ENCODE measurements at places on chromosomes 2 and 18.
A peak's percentile ranks its signal among the peaks of the same experiment; 100 is the strongest.

DNA sequence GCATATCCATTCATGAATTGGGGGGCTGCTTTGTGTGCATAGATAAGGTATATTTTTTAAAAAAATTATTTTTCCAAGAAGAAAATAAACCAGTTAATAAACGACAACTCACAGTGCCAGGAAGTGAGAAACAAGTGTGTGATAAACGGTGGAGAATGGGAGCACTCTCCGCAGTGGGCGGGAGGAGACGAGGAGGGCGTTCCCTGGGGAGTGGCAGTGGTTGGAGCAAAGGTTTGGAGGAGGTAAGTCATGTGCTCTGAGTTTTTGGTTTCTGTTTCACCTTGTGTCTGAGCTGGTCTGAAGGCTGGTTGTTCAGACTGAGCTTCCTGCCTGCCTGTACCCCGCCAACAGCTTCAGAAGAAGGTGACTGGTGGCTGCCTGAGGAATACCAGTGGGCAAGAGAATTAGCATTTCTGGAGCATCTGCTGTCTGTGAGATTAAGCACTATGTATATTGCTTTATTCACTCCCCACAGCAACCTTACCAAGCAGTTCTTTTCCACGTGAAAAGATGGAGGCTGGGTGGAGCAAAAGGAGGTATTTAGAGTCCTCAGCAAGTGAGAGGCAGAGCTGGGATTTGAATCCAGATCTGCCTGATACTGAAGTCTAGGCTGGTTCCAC lies 27.0 kb upstream of the CASP8 start:
- DNase-seq: no peak

DNA sequence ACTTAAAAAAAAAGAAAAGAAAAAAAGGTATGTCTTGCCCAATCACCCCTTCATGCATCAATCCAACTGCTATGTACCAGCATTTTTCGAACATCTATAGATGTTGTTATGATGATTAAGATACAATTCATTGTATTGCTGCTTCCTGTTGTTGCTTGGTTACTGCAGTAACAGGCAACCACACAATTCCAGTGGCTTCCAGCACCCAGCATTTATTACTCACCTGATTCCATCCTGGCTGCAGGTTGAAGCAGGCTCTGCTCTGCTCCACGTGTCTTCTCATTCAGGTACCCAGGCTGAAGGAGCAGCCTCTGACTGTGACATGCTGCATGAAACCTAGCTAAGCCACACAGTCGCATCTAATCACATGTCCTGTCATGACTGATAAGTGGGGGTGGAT lies 196.9 kb downstream of the INO80D start:
- no peak for DNase-seq

GRCh38 chr18:3624935-3625741 lies 175.2 kb downstream of the TGIF1 start:
- peak; percentile 22 for DNase-seq

DNA sequence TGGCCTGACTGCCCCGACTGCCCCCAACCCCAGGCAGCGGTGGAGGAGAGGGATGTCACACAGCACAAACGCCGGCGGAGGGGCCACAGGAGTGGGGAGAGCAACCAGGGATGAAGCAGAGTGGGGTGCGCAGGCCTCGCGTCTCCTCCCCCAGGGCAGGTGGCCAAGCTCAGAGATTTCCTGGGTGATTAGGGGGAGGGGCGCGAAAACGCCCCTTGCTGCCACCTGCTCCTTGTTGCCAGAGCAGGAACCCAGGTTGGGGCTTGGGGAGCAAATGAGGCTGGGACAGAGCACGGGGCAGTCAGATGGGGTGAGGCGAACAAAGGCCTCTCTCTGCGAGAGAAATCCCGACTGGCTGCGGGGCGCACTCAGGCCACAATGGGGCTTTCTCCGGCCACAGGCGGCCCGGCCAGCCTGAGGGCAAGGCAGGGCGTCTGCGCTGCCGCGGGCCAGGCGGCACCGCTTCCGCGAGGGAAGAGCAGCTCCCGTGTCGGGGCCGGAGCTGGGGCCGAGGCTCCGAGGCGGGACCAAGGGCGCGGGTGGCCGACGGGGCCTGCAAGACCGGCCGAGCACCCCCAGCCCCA lies 11.5 kb downstream of the TEX44 start:
- DNase-seq: peak; percentile 87

DNA sequence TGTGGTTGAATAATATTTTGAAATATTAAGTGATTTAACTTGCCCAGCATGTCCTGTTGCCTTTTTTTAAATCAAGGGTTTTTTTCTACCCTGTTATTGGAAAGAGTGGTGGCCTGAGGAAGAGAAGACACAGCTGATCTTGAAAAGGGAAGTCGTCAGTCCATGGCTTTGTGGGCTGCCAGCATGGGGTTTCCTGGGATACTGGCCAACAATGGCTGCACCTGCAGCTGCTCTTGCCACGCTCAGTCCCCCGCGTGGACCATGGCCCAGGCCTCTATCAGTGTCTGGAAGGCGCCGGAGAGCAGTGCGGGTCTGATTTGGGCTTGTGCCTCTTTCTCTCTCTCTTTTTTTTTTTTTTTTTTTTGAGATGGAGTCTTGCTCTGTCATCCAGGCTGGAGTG lies 99.3 kb downstream of the ASB1 start:
- no peak for DNase-seq

DNA sequence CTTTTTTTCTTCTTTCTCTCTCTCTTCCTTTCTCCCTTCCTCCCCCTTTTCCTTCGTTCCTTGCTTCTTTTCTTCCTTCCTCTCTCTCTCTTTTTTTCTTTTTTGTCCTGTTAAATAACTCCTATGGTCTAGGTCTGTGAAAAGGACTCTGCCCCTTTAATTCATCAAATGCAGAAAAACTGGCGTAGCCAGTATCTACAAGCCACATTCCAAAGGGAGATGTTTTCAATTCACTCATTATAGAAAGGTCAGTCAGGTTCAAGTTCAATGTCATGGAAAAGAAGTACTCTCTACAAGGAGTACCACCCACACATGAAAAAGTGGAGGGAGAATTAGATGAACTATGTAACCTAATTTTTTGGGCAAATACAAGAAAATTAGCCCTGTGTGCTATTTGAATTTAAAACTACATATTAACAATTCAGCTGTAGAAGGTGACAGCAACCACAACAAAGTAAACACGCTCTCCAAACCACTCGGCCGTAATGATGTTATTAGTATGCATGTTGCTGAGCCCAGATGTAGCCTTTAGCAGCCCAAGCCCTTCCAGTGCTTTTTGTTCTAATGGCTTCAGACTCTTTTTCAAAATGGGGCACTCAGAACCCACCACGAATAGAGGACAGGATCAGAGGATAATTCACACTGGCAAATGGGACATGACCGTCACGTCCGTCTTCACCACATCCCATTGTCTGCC lies 735.4 kb upstream of the FANCL start:
- peak; percentile 42 for DNase-seq

DNA sequence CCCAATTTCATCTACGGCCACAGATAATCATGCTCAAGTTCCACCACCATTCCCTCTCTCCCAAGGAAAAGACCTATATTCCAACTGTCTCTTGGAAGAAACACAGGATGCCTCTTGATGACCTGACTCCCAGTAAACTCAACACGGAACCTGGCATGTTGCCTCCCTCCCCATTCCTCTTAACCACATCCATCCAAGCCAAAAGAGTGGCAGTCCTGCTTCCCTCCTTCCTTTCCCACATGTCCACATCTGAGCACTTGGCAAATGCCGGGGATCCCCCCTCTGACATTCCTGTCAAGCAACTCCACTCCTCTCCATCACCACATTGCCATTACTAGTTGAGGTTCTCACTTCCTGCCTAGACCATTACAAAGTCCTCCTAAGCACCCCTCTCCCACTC lies 49.4 kb downstream of the PID1 start:
- DNase-seq: no peak

GRCh38 chr18:44938720-44939665 lies 258.3 kb downstream of the SETBP1 start:
- no peak for DNase-seq

- DNase-seq: no peak
Observed at GRCh38 chr2:226608451-226608850, 191.2 kb downstream of the IRS1 start.

DNA sequence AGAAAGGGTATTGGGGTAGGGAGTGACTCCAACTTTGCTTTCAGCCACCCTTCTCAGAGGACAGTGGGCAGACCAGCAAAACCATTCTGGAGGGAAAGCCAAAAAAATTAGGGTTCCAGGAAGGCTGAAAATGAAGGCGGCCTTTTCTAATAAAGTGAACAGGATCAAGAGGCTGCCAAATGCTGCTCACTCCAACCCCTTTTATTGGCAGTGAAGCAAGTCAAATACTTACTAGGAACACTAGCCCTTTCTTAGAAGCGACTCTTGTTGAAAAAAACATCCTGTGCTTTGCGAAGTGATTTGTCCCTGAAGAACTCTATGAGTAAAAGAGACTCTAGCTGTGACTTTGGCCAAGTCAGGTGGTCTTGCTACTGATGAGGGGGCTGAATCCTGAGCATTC lies 83.6 kb upstream of the CYP1B1 start:
- DNase-seq: no peak

DNA sequence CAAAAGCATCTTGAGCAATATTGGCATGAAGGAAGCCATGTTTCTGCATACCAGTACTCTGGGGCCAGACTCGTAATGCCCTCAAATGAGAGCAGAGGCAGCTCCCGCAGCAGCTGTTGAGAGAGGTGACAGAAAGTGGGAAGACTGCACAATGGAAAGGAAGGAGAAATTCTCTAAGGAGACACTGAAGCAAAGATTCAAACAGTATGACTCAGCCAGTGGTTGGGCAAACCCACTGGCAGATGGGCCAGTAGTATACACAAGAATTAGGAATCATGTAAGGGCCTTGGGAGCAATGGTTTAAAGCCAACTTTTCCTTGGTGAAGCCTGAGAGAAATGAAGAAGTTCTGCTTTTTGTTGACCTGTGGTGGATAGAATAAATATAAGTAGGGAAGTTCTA lies 2092.7 kb upstream of the PIK3C3 start:
- no peak for DNase-seq

GRCh38 chr2:75367401-75367800 lies 168.1 kb upstream of the TACR1 start:
- DNase-seq: no peak

- no peak for DNase-seq
Observed at GRCh38 chr2:195600778-195601177, 56.2 kb upstream of the SLC39A10 start.

GRCh38 chr2:120559401-120559800 lies 176.3 kb upstream of the GLI2 start:
- DNase-seq: no peak

GRCh38 chr2:79004680-79005079 lies 20.8 kb upstream of the REG3G start:
- DNase-seq: peak; percentile 52

- DNase-seq: no peak
Observed at GRCh38 chr2:101884423-101884822, 107.3 kb upstream of the IL1R2 start.

DNA sequence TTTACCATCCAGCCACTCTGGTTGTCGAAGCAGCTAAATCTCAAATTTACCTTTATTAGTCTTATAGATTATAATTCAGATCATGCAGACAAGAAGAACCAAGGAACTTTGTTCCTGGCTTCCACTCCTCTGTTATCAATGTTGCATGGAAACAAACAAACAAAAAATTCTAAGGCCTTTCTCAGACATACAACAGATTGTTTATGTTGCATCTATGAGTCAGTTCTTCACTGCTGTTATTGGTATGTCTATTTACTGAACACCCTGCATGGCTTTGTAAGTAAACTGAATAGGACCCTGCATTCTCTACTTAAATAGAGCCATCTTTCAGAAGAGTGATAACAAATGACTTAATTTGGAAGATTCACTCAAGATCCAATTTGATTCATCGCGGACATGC lies 1.6 kb upstream of the ANKRD44 start:
- no peak for DNase-seq

DNA sequence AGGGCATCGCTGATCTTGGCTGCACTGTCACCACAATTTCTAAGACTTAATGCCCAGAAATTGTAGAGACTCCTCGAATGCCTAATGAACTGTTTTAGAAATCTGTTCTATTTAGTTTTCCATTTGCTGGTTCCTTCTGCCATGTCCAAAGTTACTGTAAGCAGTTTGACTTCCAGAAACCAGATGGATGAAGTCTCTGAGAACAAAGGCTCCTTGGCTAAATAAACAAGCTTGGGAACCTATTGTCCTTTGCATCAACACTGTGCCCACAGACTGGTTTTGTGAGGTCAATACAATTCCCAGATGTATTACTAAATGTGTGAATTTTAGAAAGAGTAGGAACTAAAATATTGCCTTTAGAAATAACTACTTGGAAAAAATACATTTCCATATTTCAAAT lies 600.2 kb downstream of the NYAP2 start:
- no peak for DNase-seq

DNA sequence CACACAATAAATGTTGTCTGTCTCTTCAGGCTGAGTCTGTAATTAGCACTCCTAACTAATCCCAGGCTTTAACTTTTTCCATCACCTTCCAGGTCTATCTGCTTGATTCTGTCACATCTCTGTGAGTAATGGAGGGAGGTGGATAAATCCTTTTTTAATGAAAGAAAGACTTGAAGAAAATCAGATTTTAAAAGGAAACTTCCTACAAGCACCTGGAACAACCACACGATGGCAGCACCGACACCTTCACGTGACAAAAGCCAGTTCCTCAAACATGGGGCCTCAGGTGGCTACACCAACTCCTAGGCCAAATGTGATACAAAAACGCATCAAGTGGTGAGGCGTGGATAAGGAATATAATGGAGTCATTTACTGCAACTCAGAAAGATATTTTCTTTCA lies 41.8 kb downstream of the TGFBRAP1 start:
- no peak for DNase-seq

- DNase-seq: no peak
Observed at GRCh38 chr2:134280726-134281125, 26.9 kb downstream of the MGAT5 start.

GRCh38 chr2:223537651-223538601 lies 64.2 kb downstream of the SCG2 start:
- DNase-seq: no peak

DNA sequence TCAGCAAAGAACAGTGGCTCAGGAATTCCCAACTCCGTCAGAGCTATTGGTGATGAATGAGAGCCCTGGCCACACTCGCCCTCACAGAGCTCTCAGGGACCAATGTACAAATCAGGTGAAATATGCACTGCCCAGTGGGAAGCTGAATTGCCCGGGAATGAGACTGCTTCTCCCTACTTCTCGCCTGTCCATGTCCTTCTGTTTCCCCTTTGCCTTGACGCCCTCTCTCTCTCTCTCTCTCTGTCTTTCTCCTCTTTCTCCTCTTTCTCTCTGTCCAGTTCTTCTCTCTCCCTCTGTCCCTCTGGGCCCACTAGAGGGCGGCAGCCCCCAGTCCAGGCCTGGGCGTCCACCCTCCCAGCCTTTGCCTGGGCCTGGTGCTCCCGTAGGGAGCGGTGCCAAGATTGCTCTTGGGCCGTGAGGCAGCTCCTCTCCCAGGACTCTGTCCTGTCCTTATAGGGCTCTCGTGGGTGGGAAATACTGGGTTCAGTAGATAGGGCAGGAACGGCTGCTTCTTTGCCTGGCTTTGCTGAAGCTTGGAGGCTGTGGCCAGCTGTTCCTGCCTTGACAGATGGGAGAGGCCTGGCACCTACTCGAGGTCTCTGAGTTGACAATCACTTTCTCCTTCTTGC lies 28.4 kb upstream of the PUM2 start:
- peak; percentile 77 for DNase-seq

GRCh38 chr2:233439191-233439590 lies 84.9 kb downstream of the DGKD start:
- no peak for DNase-seq

All from retina (tissue), 1 donor.